Left renal cortex interstitium (tissue), 4 donors: ENCODE measurements at places on chromosomes 2 and 18. TPM values are rescaled to one million over a fixed set of nuclear protein-coding genes. Genes with fewer than 3 reads are reported as not detected.

GRCh38 chr18:9659499-9660375 is 45.4 kb upstream of the PPP4R1 start:
- no peak for DNase-seq

DNA sequence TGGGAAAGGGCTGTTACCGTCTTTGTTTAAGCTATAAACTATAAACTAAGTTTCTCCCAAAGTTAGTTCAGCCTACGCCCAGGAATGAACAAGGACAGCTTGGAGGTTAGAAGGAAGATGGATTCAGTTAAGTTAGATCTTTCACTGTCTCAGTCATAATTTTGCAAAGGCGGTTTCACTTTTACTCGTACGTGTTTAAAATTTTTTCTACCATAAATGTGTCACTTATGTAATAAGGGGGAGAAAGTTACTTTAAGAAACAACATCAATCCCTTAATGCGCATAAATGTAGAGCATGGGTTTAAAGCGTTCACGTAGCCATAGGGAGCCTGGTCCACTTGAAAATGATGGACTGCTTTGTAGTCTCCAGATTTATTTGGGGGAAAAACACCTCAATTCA is 71.3 kb downstream of the SNORC start:
- DNase-seq = no peak

The EFHD1 gene
- 90.4 TPM for polyA plus RNA-seq

The RAD51AP2 gene
- polyA plus RNA-seq = 0.19 TPM

DNA sequence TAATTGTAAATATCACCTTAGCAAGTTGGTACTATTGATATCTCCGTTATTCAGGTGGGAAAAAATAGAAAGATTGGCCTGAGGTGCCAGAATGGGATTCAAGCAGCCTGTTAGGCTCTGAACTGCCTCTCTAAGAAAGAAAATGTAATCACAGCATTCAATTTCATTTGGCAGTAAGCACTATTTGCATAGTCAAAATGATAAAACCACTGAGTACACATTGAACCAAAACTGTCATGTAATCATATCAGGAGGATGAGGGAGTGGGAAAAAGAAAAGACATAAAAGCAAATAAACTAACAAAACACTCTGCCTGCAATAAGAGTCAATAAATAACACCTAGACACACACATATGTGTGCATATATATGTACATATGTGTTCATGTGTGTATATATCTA is 103.9 kb upstream of the TACR1 start:
- DNase-seq = no peak

DNA sequence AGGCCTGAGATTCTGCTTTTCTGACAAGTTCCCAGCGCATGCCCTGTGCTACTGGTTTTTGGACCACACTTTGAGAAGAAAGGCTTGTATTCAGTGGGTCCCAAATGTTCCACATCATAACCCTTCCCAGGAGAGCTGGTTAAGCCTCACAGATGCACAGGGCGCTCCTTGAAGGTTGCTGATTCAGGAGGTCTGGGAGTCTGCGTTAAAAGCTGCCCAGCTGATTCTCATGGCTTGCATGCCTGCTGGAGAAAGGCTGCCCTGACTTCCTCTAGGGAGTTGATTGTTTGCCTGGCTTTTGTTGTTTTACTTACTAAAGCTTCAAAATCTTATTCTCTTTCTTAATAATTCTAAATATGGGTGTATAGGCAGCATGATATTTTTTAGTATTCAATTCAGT is 20.7 kb downstream of the CRYGD start:
- no peak for DNase-seq

GRCh38 chr2:29068513-29068912 is 5.8 kb downstream of the PCARE start:
- no peak for DNase-seq

The B3GNT7 gene
- polyA plus RNA-seq = 3.4 TPM

DNA sequence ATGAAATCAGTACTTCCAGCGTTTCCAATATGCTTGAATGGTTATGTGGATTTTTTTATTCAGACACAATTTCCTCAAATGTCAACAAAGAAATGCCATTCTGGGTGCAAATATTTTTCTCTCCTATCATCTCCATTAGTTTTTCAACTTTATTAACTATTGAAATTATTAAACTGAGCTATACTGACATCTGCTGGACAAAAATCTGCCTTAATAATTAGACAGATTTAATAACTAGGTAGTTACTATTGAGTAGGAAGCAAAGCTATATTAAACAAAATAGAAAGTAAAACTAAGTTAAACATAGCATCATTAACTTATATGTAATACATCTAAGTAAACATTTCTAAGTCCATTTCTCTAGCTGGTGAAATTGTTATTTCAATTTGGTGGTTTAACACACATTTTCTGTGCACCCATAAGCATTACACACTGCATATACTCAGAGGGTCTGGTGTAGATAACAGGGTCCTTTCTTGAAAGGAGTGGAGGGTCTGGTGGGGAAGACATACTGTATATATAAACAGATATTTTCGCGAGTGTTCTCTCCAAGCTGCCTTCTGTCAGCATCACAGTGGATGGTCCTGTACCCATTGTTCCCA is 77.0 kb downstream of the LANCL1 start:
- peak; percentile 10 for DNase-seq

The PCARE gene
- polyA plus RNA-seq = 0.35 TPM

- DNase-seq = no peak
Observed at GRCh38 chr2:156659694-156660093, 223.5 kb downstream of the GPD2 start.

GRCh38 chr2:224025874-224026273 is 13.2 kb downstream of the SERPINE2 start:
- DNase-seq = no peak

DNA sequence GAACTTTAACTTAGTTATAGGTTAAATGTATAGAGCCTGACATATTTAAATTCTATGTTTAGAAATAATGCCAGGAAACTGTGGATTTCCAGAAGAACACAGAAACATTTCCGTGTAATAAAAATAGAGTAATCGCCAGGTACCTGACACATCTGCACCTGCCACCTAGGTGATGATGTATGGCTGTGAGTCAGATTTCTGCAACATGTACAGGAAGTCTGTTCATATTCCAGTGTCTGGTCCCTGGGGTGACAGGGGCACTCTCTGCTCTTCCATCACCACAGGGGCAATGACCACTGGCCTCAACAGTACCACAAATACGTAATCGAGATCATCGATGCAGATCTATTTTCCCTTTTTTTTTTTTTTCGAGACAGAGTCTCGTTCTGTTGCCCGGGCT is 101.1 kb upstream of the LPIN2 start:
- DNase-seq = no peak
